Effector CD4-positive, alpha-beta T cell (primary cell): ENCODE measurements at places on chromosomes 6 and 20.
A peak's percentile ranks its signal among the peaks of the same experiment; 100 is the strongest.

DNA sequence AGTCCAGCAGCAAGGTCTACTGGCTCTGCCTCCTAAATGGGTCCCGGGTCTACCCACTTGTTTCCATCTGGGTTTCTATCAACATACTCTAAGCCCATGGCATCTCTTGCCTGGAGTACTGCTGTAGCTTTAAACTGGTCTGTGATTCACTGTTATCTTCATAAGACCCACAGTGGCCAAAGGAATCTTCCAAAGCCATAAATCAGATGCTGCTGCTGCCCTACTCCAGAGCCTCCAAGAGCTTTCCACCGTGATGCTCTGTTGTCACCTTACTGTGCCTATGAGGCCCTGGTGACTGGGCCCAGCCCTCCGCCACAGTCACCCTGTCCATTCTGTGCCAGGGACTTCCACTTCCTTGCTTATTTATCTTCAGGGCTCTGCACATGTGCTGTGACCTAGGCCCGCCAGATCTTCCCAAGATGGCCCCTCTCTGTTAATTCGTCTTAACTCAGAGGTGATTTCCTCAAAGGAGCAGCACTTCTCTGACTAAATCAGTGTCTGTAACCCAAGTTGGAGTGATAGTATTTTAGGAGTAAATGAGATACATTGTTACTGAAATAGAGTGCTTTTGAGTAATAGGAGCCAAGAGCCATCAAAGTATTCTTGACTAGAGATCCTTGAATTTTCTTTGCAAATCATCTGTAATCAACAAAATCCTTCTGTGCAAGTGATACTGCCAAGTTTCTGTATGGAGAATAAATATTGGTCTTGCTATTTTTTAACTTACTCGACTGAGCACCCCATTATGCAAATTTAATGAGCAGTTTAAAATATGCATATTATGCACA lies 102.5 kb downstream of the PPP1R14C start:
- DNase-seq = no peak

- DNase-seq = no peak
These were observed 18.5 kb downstream of the POM121L2 start for GRCh38 chr6:27293436-27294098.

DNA sequence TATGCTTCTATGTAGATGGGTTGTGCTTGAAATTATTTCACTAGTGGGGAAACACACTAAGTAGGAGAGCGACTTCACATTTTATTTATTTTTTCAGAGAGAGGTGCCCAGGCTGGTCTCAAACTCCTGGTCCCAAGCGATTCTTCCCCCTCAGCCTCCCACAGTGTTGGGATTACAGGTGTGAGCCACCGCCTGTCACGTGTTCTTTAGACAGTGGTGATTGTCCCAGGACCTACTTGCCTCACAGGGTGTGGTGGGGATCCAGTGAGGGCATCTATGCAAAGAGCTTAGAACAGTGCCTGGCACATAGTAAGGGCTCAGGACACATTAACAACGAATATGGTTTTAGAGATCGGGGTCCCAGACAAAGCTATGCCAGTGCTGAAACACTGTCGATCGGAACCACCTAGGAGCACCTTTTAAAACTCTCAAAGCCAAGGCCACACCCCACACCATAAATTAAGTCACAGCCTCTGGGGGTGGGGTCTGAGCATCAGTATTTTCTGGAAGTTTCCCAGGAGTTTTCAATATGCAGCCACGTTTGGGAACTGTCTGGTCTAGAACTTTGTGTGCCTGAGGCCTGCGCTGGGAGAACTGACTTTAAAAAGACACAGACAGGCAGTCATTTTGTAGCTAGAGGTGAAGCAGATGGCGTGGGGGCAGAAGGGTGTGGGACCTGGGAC lies 4.8 kb upstream of the BCAS4 start:
- DNase-seq = no peak

- no peak for DNase-seq
These were observed 24.4 kb upstream of the C6orf62 start for GRCh38 chr6:24743265-24743943.

DNA sequence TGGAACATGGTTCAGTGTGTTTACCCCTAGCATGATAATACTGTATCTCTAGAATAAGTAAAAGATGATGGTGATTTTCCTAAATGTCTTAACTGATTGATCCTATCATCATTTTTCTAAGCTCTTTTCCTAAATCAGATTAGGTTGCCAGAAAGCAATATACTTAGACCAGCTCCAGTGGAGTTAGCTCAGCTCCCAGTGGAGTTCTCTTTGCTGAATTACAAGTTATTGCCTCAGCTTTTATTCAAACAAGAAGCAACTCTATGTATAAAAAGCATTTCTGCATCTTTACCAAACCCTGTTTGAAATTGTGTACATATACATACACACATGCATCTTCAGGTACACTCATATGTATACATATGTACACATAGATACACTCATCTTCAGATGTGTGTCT lies 44.9 kb downstream of the SNX9 start:
- DNase-seq = no peak

DNA sequence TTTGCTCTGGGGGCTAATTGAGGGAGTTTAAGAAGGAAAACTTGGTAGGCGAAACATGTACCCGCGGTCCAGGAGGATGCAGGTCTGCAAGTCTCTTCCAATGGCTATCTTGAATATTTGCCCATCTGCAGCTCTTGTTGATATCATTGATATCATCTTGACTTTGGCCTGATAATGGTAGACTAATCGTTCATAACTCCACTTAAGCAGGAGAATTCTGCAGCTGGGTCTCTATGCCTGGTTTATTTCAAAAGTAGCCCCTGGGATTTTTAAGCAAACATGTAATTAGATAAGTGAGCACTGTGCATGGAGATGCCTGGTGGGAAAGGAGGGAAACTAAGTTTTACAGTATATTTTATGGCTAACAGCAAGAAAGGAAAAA lies 52.7 kb downstream of the ADGB start:
- DNase-seq = no peak

DNA sequence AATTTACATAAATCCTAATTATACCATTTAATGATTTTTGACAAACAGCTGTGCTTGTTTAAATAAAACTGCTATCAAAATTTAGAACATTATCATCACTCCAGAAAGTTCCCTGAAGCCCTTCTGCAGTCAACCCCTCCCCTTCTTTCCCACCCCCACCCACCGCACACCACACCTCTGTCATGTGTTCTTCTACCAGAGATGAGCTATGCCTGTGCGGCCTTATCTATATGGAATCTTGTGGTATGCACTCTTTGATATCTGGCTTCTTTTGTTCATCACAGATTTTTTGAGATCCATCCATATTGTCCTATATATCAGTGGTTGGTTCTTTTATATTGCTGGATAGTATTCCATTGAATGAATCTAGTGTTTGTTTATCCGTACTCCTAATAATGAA lies 7.2 kb downstream of the MYLIP start:
- DNase-seq = peak; percentile 42

GRCh38 chr6:40909811-40910210 lies 129.2 kb downstream of the UNC5CL start:
- no peak for DNase-seq

DNA sequence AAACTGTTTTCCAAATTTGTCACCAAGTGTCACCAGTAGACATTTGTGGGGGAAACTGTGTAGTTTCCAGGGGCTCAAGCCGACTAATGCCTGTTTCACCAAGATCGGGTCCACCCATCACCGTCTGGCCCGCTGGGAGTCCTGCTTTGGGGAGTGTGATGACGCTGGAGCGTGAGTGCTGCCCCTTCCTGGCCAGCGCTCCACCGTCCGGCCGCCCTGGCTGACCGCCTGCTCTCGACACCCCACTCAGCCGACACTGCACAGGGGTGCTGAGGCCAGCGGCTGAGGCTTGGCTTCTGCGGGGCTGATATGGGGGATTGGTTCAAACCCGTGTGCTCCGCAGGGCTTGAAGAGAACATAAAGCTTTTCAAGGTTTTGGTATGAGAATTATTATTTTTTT lies 160.1 kb downstream of the SMOC2 start:
- DNase-seq = no peak

DNA sequence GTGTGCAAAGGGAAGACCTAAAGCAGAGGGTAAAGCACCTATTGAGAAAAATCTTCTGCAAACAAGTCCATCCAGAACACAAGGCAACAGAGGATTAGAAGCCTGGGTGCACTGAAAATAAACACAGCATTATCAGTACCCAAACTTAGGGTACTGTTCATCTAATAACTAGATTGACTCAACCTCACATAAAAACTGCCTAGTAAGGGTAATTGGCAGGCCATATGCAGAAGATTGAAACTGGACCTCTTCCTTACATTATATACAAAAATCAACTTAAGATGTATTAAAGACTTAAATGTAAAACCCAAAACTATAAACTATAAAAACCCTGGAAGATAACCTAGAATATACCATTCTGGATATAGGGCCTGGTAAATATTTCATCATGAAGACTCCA lies 91.2 kb upstream of the SIRPG start:
- DNase-seq = no peak

- no peak for DNase-seq
These were observed 220.0 kb upstream of the SPTLC3 start for GRCh38 chr20:12788632-12789299.

DNA sequence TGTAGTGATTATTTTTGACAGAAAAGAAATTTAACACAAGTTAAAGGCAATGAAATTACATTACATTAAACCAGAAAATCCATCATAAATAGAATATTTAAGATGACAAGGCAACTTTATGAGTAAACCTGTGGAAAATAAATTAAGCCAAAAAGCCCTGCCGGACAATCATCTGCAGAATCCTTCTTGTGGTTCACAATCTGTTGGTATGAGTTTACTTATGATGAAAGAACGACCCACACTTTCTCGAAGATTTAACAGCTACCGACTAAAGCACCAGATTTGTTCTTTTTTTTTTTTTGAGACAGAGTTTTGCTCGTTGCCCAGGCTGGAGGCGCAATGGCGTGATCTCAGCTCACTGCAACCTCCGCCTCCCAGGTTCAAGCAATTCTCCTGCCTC lies 21.4 kb downstream of the HDAC2 start:
- DNase-seq = no peak

DNA sequence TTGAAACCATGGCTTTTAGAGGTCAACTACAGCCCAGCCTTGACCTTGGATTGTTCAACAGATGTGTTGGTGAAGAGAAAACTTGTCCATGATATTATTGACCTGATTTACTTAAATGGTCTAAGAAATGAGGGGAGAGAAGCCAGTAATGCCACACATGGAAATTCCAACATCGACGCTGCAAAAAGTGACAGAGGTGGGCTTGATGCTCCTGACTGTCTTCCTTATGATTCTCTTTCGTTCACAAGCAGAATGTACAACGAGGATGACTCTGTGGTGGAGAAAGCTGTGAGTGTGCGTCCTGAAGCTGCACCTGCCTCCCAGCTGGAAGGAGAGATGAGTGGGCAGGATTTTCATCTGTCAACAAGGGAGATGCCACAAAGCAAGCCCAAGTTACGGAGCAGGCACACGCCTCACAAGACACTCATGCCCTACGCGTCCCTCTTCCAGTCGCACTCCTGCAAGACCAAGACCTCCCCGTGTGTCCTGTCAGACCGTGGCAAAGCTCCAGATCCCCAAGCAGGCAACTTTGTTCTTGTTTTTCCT lies 16.2 kb downstream of the TTLL2 start:
- no peak for DNase-seq

DNA sequence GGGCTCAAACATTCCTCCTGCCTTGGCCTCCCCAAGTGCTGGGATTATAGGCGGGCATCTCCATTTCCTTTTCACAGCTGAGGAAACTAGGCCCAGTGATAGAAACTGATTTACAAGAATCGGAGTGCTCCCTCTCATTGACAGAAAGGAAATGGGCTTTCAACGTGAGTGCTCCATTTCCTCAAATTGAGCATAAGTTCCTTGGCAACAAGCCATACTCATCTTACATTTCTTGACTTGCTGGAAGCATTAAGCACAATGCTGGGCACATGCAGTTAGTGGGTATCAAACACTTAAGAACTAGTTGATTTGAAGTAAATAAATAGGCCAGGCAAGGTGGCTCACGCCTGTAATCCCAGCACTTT lies 54.7 kb downstream of the FGD2 start:
- no peak for DNase-seq
